ENCODE measurements at places on chromosomes 7 and 10.

GRCh38 chr7:158758586-158759244 lies 54.1 kb upstream of the NCAPG2 start:
- peak; percentile 51 for DNase-seq

- no peak for DNase-seq
Observed at GRCh38 chr10:117398029-117398428, 22.8 kb upstream of the PDZD8 start.

DNA sequence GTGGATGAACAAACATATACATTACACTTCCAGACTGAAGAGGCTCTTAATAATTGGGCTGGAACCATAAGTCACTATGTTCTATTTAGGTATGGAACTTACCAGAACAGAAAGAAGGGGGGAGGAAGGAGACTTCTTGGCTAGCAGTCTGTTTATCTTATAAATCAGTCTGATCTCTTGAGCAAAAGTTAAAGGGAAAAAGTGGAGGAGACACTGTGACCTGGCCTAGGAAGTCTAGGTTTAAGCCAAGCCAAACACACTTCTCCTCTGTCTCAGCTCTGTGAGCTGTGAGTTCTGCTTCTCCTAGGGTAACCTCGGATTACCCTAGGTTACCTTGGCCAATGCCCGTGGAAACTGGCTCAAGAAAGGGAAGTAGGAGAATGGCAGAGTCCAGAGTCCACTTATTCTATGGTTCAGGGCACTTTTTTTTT lies 95.2 kb downstream of the PFKFB3 start:
- no peak for DNase-seq

- no peak for DNase-seq
Observed at GRCh38 chr7:127938588-127938987, 92.6 kb downstream of the LRRC4 start.

Measured in activated CD4-positive, alpha-beta T cell treated with anti-CD3 and anti-CD28 coated beads, Interleukin-2, amount 50 U/mL, for 16 hours (primary cell).